ENCODE measurements at places on chromosomes 12 and 14. TPM values are rescaled to one million over a fixed set of nuclear protein-coding genes. Genes with fewer than 3 reads are reported as not detected.

GRCh38 chr12:75705749-75706711 is 194.6 kb upstream of the KRR1 start:
- DNase-seq = peak; percentile 91
- peaks cover 50% of the 10 kb centered on the region for H3K4me1 ChIP-seq
- H3K4me3 ChIP-seq = no peak overlapping the region
- H3K27me3 ChIP-seq = no peaks in the 10 kb centered on the region

DNA sequence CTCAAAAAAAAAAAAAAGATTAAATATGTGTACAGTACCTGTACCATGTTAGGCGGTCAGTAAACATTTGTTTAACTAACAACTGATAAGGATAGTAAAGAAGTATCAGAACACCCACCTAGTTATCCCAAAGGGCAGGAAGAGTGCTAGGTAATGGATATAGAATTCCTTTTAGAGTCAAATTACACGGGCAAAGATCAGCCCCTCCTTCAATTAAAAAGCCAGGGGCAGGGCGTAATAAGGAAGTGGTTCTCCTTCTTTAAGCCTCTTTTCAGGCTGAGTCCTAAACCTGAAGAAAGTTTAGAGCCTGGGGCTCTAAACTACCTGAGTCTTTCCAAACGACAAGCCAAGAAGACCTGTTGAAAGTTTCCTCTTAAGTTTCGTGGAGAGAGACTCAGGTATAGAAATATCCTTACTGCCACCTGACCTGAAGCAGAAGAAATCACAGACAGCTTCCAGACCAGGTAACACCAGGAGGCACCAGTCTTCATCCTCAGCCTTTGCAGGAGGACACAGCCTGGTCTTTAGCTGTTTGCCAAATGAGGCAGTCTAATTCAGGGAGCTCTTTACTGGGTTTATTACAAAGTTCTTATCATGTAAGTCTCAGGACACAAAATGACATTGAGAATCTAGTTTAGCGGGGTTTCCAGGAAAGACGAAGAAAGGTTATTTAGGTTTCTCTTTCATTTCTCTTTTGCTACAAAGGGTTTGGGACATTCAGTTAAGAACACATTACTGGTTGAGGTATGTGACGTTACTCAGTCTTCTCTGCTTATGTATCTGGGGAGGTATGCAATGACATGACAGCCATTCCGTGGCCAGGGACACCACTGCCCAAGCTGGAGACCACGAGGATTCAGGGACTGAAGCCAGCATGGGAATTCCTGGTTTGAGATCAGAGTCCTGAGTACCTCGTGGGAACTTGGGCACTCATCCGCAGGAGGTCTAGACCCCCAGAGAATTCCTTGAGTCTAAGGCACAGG is at the start of gene BCL2L14:
Gene BCL2L14 (plus strand): TSS at position 266 of the 983 bp plus-strand sequence. CDS start 8,367 bp downstream, outside the sequence.
- H3K27me3 ChIP-seq = peaks cover 28% of the 10 kb centered on the region
- no peak within 1 kb of the TSS for H3K4me3 ChIP-seq
- H3K4me1 ChIP-seq = no peaks in the 10 kb centered on the region
- no peak within 1 kb of the TSS for H3K27ac ChIP-seq
- no peak for DNase-seq

GRCh38 chr12:14905269-14906004 is 19.8 kb upstream of the MGP start:
- H3K36me3 ChIP-seq = no peaks in the 10 kb centered on the region
- no peaks in the 10 kb centered on the region for H3K27me3 ChIP-seq
- no peak for DNase-seq
- H3K4me1 ChIP-seq = peaks cover 27% of the 10 kb centered on the region

DNA sequence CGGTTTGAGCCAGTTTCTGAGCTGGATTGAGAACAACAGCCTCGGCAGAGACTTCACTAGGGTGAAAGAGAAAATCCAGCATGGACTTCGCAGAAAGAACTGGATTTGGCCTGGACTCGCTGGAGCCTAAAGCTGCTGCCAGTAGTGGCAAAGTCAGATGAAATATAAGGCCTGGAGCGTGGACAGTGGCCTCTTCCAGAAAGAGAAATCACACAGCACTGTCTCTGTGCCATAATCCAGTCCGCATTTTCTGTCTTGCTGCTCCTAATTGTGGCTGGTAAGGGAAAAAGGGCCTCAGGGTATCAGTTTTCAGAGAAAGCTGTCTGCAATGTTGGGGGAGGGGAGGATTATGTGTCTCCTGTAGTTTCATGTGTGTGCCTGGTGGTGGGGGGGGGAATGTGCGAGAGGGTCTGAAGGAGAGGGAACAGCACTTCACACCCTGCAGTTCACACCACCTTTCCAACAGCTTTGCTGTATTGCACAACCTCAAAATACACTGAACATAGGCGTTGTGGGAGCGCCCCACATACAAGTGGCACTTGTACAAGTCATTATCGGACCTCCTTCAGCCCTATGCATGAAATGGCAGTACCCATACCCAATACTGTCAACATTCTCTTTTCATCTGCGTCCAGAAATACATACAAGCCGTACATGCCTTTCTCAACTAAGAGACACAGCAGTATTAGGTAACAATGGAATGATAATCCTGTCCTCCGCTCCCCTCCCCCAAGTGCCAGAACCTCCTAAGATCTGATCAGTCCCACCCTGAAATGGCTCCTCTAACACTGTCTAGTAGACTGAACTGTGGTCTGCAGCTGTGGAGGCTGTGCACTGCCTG is 107.5 kb upstream of the ATF7IP start:
- peak; percentile 93 for DNase-seq
- H3K36me3 ChIP-seq = peaks cover 3% of the 10 kb centered on the region
- peak overlapping the region; percentile 16 for H3K4me3 ChIP-seq
- H3K27me3 ChIP-seq = no peaks in the 10 kb centered on the region
- H3K4me1 ChIP-seq = peaks cover 53% of the 10 kb centered on the region

The NID2 gene
- 58.5 TPM for total RNA-seq

GRCh38 chr14:103500148-103500990 is 22.3 kb downstream of the CKB start:
- H3K36me3 ChIP-seq = peaks cover 40% of the 10 kb centered on the region
- H3K4me1 ChIP-seq = peaks cover 19% of the 10 kb centered on the region
- peak; percentile 94 for DNase-seq
- H3K4me3 ChIP-seq = no peak overlapping the region
- peak overlapping the region; percentile 64 for H3K27ac ChIP-seq

The MYO1H gene
- total RNA-seq = not detected

GRCh38 chr12:12505544-12506495 is 56.8 kb downstream of the DUSP16 start:
- no peak for DNase-seq
- no peaks in the 10 kb centered on the region for H3K27me3 ChIP-seq
- H3K4me1 ChIP-seq = peaks cover 32% of the 10 kb centered on the region
- no peaks in the 10 kb centered on the region for H3K36me3 ChIP-seq
